ENCODE measurements at places on chromosomes 1 and 21.

- peak; percentile 40 for DNase-seq
Measured at GRCh38 chr1:43206600-43207228, 34.6 kb downstream of the CFAP57 start.

GRCh38 chr1:11211925-11212587 is 22.9 kb downstream of the ANGPTL7 start:
- DNase-seq, result no peak

DNA sequence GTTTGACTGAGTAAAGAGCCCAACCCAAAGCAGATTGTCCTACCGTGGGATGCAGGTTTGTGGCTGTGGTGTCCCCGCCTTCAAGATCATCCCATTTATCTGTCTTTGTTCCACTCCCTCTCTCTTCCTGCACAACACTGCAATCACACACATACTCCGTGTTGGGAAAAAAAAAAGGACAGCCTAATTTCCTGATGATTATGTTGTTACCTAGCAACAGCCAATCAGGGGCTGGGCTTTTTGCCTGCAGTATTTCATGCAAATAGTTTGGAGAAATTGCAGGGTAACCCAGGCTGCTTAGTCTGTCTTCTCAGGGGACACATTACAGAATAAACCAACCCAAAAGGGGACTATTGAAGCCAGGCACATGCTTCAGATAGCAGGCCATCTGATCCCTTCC is 38.3 kb downstream of the PHC2 start:
- no peak for DNase-seq

GRCh38 chr21:45266518-45267389 is 20.9 kb downstream of the POFUT2 start:
- no peak for DNase-seq

DNA sequence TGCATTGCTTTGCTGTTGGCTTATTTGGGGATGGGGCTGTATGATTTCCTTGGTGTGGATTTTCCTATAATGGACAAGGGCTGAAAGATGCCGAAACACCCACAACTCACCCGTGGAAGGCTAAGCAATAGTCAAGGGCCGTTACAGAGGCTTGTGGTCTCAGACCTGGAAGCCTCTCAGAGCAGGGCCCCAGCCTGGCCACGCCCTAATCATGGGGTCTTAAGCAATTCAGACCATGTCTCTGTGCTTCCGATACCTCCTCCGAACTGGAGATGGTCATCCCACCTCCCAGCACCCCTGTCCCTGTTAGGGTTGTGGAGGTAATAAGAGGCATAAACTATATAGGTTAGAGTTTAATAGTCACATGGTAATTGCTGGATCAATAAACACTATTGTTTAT is 3.4 kb downstream of the ABCG1 start:
- DNase-seq, result no peak

DNA sequence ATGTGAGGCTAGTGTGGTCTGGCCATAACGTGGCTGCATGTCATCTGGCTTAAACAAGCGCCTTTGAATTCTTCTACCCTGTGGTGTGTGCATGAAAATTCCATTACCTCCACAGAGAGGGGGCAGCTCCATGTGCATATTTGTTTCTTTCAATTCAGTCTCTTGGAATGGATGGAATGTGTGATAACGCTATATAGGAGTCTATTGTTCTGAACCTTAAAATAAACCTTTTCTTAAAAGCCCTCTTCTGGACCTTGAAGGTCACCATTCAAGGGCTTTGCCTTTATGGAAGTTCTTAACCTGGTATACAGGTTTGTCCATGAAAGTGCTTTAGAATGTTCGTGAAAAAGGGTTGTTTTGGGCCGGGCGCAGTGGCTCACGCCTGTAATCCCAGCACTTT is 118.2 kb upstream of the ADGRL2 start:
- no peak for DNase-seq

DNA sequence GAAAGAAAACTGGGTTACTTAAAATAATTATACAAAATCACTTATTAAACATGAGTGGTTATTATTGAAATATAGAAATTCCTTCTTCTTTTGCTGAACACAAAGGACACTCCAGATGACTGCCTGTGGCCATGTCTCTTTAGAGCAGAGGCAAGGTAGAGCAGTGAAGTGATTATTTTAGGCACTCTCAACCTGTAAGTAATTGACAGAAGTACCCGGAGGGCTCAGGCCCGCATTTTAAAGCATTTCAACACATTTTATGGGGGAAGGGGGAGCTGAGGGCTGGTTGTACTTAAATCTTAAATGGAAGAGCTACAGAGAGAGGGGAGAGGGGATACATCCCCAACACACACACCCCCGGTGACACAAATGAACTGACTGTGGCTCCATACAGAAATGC is 10.2 kb downstream of the OSCP1 start:
- DNase-seq, result no peak

DNA sequence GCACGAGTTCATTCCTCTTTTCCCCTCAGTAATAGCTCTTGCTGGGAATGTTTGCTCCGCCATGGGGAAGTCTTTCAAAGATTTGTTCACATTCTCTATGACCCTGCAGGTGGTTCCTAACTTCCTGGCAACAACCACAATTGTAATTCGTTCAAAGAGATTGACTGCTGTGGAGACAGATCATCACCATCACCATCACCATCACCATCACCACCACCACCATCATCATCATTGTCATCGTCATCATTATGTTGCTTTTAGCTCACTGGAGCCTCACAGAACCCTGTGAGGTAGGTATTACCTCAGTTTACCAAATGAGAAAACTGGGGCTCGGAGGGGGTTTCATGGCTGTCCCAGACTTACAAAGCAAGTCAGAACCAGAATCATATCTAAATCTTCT is 30.9 kb downstream of the COA7 start:
- DNase-seq, result no peak

GRCh38 chr1:182674346-182675246 is 9.8 kb downstream of the RGS8 start:
- DNase-seq, result no peak

DNA sequence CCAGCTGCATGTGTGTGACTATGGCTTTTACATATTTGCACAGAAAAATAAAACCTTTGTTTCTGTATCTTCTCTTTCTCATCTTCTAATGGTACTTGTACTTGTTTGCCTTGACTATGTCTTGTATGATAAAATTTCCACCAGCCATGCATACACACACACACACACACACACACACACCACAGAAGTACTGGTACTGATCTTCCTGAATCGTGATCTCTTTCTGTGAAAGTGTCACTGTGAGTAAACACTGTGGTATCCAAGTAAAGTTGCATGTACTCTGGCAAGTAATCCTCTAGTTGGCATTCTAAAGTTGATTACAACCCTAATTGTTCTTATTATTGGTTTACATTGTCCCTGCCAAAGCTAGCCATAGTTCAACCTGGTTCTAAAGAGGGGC is 176.7 kb downstream of the CRB1 start:
- no peak for DNase-seq

GRCh38 chr1:41742219-41742618 is 176.5 kb downstream of the HIVEP3 start:
- no peak for DNase-seq

DNA sequence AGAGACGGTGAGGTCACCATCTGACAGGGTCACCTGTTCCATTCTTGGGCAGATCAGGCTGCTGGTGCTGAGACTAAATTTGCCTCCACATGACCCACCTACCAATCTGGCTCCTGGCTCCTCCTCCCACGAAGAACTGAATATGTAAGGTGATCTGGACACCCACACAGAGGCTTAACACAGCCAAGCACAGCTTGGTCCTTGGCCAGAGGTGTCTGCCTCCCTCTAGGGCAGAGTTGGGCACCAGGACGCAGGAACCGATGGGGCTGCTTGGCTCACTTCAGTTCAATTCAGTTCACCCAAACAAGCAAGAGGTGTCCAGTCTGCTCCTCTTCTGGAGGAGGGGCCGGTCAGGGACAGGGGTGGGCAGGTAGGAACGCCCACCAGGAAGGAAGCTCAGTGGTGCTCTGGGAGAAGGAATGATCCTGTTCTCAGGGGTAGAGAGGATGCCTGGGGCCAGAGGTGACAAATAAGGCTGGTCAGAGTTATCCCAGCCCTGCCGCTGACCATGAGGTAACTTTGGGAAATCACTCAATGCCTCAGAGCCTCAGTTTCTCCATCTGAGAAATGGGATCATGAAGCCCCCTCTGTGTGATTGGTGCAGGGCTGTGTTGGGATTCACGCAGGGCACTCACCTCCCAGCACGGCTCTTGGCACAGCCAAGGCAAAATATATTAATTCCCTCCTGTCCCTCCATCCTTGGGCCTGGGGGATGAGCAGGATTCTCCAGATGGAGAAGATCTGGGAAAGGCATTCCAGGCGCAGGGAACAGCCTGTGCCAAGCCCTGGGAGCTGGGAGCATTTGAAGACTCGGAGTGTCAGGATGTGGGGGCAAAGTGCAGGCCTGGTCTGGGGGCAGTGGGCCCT is 284.5 kb downstream of the PTPRU start:
- no peak for DNase-seq

GRCh38 chr1:14891991-14892390 is 261.6 kb upstream of the TMEM51 start:
- DNase-seq, result no peak

DNA sequence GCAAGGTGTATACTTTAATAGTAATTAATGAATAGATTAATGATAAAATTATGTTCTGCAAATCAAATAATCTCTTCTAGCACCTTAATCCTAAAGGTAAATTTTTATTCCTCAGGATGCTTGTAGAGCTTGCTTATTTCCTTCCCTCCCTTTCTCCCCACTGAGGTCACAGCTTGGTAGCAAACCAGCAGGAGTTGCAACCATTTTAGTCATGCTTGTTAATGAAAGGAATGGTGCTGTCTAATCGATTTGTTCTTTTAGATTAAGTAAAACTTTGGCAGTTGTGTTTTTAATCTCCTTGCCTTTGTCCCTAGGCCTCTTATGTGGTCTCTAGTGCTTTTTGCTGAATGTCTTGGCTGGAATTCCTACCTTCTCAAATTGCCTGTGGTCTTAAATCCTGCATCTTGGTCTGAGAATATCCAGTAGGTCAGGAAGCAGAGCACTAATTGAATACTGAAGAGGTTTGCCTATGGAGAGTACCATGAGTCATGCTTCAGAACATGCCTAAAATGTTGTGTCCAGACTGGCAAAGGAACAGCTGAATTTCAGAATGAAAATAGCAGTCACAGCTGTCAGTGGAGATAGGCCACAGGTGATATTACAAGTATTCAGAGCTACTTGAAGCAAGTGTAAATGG is 36.3 kb upstream of the RWDD3 start:
- no peak for DNase-seq

DNA sequence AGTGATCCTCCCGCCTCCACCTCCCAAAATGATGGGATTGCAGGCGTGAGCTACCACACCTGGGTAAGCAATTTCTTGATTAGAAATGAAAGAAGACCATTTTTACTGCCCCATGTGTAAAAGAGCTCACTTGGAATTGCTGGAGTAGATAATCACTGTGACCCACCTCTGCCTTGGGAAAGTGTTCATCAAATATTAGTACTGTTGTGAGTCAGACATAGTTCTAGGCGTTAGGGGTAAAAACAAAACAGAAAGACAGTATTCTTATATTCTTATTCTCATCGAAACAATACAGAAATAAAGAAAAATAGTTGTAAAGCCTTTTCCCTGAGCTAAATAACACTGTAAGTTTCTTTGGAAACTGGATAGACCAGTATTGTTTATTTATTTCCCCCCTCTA is 36.2 kb downstream of the CELF3 start:
- DNase-seq, result no peak

DNA sequence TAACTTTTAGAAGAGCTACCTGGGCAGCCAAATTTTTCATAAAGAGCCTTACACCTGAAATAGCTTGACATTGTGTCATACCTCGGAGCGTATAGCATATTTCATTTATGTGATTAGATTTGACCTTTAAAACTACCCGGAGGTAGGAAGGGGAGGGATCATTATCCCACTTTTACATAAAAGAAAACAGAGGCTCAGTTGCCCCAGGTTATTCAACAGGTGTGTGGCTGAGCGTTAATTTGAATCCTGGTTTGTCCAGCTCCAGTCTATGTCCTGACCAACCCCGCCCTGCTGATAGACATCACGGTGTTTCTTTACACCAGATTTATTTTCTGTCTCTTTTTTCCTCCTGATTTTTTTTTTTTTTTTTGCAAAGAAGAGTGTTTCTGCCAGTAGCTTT is 39.7 kb downstream of the PBX1 start:
- DNase-seq, result no peak

- DNase-seq, result no peak
Measured at GRCh38 chr1:38773483-38773882, 86.1 kb downstream of the RRAGC start.

DNA sequence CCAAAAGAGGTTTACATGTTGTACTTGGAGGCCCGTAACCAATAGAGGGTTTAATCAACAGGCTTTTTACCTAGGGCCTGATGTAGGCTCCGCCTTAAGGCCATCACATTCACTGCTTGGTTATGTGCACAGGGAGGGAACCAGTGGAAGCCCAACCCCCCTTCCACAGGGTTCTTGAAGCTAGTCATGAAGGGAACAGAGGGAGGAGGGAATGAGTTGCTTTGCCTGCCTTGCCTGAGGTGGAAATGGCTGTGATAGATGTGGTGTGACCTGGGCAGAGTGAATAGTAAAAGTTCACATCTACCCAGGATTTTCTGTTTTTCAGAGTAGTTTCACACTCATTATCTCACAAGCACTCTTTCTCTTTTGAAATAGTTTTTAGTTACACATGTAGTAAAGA is 215.1 kb downstream of the ST6GALNAC3 start:
- no peak for DNase-seq

DNA sequence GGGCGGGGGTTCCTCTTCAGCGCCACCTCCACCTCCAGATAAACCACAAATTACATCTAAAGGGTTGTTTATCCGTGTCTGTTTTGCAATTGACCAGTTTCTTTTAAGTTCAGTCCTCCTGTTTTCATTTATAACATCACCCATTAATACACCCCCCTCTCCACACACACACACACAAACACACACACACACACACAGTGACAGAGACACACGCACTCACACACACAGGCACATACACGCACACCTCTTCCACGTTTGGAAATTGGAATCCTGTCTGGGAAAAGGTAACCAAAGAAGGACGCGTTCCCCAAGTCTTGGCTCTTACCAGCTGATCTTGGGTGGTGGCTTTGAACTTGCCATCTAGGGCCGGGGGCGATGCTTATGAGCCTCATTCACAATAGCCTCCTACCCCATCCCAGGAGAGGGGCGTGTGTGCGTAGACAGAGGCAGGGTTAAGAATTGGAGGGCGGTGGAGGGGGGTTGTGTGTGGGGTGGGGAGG is 442 bp upstream of the CSMD2 start:
- no peak for DNase-seq

Measured in heart left ventricle (tissue), 16 donors.